HS-5 (cell line): ENCODE measurements at places on chromosomes 6 and 20.

- DNase-seq, result peak; percentile 37
Observed at GRCh38 chr6:154154389-154154967, 115.4 kb downstream of the OPRM1 start.

GRCh38 chr6:15363523-15364400 is 117.9 kb downstream of the JARID2 start:
- DNase-seq, result no peak

DNA sequence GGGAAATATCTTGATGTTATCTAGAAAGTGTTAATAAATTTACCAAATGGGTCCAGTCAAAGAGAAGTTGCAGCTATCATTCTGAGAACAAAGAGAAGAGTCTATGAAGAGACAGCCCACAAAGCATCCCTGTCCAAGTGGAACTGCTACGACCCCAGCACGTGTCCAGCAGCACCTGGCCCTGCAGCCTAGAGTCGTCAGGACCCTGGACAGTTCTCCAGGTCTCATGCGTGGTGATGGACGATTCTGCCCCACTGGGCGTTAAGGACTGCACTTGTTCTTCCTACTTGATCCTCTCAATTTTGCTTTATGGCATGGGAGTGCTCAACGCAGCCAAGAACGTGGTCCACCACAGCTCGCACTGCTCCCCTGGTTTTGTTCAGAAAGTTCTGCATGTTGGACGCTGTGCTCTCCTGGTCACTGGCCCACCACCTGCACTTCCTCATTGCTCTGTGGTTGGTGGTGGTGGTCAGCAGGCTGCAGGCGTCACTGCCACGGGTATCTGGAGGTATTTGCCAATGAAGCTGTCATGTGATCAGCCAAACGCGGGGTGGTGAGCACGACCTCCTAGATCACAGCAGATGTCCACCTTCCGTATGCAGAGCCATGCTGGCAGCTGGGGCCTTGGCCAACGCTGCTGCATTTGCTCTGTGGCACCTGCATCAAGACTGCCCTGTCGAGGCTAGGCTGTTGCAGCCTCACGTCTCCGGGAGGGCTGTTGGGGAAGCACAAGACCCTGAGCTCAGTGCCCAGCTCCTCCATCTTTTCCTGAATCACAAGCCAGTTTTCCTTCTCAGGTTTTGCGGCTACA is 356.4 kb downstream of the CDH4 start:
- DNase-seq, result no peak

DNA sequence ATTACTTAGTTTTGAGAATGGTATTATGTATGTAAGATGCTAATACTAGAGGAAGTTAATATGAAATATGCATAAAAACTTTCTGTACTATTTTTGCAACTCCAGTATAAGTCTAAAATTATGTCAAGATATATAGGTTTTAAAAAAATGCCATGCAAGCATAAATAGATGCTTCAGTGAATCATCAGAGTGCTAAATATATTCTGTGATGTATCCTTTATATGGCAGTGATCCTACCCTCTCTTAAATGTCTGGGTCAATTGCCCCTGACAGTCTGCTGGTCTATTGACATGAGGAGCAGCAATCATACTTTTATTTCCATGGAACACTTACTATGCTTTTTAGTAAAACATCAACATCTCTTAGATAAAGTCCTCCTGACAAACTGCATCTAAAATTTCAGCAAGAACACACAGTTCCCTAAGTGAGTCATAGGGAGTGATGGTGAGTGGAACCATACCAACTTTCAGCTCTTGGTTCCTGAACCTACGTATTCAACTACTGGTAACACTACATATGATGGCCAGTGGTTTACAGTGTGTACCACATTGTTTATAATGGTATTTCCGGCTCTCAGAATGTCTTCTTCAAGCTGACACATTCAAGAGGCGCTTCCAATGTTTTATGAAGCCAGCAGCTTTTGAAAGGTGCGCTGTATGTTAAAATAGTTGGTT is 928.7 kb upstream of the GJE1 start:
- DNase-seq, result no peak

GRCh38 chr6:149977221-149977620 is 13.5 kb downstream of the ULBP1 start:
- DNase-seq, result no peak

- no peak for DNase-seq
Observed at GRCh38 chr6:116545651-116546050, at the start of gene TRAPPC3L. TSS of gene TRAPPC3L (minus strand) at chr6:116545684. CDS start at chr6:116545514, 170 bp downstream.

- no peak for DNase-seq
Observed at GRCh38 chr20:3092611-3093379, 8.3 kb upstream of the AVP start.

DNA sequence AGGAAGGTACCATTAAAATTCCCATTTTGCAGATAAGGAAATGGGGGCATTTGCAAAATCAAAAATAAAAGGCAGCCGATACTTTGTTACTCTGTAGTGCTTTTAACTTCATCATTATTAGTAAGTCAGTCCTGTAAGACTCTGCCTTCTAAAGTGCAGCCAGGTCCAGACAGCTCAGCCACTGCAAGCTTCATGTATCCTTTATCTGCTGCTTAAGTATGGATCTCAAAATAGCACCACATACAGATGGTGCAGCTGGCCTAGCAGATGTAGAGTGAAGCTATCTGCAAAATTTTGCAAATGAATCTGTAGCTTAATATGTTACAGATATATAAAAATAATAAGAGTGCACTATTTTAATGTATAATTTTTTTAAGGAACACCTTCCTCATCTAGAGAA is 53.4 kb downstream of the NUS1 start:
- DNase-seq, result no peak

GRCh38 chr20:37504404-37505096 is 16.5 kb upstream of the NNAT start:
- no peak for DNase-seq

- DNase-seq, result no peak
Observed at GRCh38 chr20:59392736-59393135, 92.3 kb downstream of the EDN3 start.

GRCh38 chr6:8934318-8934717 is 499.0 kb upstream of the SLC35B3 start:
- DNase-seq, result no peak

DNA sequence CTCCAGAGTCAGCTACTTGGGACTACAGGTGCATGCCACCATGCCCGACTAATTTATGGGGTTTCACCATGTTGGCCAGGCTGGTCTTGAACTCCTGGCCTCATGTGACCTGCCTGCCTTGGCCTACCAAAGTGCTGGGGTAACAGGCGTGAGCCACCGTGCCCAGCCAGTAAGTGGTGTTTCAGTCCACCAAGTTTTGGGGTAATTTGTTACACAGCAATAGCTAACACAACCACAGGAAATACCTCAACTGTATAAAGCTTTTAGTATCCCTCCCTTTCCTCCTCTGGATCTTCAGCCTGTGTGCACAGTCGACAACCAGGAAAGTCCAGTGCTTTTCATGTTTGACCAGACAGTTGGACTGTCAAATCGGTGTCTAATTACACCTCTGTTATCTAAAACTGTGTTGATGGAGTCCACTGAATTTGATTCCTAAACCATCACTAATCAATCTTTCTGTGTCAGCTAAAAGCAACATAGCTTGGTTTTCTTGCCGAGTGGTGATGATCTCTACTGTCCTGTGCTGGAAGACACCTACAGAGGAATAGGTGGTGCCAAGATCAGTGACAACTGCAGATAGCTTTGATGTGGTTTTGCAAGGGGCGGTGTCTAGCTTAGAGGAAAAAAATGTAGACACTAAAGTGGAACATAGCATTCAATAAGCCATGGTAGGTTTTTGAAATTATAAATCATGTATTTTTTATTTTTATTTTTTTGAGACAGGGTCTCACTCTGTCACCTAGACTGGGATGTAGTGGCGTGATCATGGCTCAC is 22.2 kb upstream of the ZBTB2 start:
- DNase-seq, result no peak

DNA sequence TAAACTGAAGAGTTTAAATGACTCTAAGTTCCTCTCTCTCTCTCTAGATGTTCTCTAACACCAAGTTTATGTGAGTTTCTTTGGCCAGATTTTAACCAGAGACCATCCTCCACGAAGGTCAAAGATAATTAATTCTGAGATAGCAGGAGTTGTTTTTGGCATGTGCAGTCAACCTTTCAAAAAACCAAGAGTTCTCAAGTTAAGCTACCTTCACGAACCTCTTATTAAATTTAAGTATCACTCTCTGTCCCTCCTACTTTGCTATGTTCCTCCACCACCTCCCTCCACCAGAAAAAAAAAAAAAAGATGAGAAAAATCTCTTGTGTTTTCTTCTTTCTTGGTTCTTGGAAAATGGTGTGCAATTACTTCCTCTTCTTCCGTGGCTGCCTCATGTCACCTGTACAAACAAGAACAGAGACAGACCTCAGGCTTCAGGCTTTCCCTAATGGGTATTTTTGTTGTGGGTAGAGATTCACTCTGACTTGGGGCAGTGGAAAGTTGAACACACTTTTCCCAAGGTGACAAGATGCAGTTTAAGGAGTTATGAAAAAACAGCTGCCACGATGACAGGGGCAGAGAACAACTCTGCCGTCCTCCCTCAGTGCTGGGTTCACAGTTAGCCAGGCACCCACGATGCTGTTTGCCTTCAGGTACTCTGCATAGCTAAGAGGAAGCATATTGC is 64.3 kb downstream of the ADTRP start:
- no peak for DNase-seq

DNA sequence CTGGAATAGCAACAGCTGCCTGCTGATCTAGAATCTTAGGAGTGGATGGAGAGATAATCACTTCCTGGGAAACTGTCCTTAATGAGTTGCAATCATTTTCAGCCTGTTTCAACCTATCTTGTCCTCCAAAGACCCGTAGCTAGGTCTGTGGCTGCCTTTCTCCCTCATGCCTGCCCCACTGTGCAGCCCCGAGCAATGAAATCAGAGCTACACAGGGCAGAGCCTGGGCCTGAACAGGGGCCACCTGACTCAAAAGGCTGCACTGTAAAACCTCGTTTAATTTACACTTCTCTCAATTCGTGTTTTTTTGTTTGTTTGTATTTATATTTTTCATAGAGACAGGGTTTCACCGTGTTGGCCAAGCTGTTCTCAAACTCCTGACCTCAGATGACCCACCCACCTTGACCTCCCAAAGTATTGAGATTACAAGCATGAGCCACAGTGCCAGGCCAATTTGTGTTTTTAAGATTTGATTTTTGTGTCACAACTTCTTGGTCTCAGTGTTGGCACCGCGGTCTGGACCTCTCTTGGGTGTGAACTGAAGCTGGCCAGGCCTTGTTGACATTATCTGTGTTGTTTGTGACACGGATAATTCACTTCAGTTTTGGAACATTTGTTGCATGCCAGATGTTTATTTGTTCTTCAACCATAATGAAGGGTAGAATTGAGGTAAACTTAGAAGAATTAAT is 21.5 kb downstream of the GGTLC1 start:
- DNase-seq, result no peak

GRCh38 chr6:9409126-9409525 is 973.8 kb upstream of the SLC35B3 start:
- no peak for DNase-seq

- no peak for DNase-seq
Observed at GRCh38 chr6:75052491-75052890, 153.4 kb downstream of the COL12A1 start.

- no peak for DNase-seq
Observed at GRCh38 chr6:3986241-3986640, 92.7 kb downstream of the FAM217A start.

- DNase-seq, result no peak
Observed at GRCh38 chr6:136628996-136629395, 78.8 kb upstream of the MAP7 start.

- no peak for DNase-seq
Observed at GRCh38 chr20:41501376-41501775, 116.8 kb downstream of the CHD6 start.

DNA sequence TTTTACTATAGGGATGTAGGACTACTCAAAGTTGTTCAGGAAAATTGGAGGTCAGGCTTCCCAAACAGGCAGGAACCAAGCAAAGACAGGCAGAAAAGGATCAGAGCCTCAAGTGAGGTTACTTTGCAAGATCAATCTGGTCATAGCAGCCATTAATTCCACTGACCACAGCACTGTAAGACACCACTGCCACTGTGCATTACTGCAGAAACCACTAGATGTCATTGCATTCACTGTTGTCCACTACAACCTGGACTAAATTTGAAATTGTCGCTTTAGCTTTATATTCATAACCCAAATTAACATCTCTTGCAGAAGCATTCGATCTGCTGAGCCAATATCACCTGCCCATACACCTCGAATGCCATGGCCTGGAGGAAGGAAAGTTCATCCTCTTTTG is 126.9 kb upstream of the UFL1 start:
- DNase-seq, result no peak

DNA sequence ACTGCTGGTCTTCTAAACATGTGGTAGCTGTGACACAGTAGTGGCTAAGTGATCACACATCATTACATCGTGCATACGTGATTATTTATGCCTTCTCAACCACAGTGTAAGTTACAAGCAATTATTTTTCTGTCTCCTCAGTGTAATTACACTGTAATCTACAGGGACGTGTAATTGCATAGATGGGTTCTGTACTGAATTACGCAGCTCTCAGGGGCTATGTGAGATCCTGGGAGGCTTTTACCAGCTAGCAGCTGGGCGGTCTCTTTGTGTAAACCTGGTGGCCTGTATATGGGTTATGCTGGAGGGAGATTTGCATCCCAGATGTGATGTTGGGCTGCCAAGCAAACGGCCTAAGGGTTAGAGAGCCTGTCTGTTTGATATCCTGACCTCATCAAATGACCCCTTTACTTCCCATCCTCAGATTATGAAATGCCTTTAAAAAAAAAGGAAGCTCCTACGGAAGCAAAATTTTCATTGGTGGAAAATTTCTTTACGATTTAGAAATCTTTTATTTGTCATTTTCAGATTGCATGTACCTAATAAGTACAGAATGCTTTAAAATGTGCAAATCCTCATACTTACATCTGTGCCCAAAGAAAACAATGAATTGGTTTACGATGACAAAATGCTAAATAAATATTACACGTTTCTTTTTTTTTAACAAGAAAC is 402.8 kb upstream of the JAG1 start:
- no peak for DNase-seq

DNA sequence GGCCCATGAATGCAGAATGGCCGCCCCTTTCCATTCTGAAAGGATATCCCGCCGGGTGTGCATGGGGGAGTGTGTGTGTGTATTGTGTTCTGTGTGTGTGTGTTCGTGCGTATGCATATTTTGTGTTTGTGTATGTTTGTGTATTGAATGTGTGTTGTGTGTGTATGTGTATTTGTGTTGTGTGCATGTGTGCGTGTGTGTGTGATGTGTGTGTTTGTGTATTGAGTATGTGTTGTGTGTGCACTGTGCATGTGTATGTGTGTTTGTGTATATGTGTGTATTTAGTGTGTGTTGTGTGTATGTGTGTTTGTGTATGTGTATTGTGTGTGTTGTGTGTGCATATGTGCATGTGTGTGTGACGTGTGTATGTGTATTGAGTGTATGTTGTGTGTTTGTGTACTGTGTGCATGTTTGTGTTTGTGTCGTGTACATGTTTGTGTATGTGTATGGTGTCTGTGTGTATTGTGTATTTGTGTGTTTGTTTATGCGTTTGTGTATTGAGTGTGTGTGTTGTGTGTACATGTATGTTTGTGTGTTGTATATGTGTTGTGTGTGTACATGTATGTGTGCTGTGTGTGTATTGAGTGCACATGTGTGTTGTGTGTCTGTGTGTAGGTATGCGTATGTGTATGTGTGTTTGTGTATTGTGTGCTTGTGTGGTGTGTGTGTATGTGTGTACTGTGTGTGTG is 226.3 kb downstream of the TAF4 start:
- no peak for DNase-seq

GRCh38 chr20:44618318-44618731 is 33.2 kb downstream of the ADA start:
- no peak for DNase-seq
